RPMI7951 (cell line): ENCODE measurements at places on chromosomes 5 and 9.

GRCh38 chr5:168676501-168676900 lies 97.3 kb upstream of the PANK3 start:
- no peak for DNase-seq

- no peak for DNase-seq
Observed at GRCh38 chr9:101457003-101457402, 21.4 kb upstream of the ALDOB start.

- no peak for DNase-seq
Observed at GRCh38 chr9:113687680-113688371, 188.3 kb upstream of the ZNF618 start.

DNA sequence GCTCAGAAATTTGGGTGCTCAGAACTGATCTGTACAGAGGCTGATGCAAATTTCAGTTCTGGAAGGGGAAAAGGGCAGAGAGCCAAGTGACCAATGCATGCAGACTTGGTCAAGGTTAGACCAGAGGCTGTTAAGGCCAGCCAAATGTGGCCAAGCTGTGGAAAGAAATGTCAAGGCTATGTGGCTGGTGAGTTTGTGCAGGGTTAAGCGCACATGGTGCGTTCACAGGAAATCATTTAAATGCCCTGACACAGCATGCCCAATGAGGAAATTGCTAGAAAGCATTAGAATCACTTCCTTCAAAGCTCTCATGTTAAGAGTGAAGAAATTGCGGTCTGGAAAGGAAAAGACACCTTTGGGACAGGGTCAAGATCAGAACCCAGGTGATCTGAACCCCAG lies 58.0 kb downstream of the PTPN3 start:
- no peak for DNase-seq

GRCh38 chr5:37983463-37983862 lies 143.6 kb upstream of the GDNF start:
- peak; percentile 16 for DNase-seq

- peak; percentile 31 for DNase-seq
Observed at GRCh38 chr5:10036136-10036815, 213.4 kb downstream of the ATPSCKMT start.

GRCh38 chr9:130290291-130291181 lies 25.0 kb downstream of the HMCN2 start:
- DNase-seq = no peak

DNA sequence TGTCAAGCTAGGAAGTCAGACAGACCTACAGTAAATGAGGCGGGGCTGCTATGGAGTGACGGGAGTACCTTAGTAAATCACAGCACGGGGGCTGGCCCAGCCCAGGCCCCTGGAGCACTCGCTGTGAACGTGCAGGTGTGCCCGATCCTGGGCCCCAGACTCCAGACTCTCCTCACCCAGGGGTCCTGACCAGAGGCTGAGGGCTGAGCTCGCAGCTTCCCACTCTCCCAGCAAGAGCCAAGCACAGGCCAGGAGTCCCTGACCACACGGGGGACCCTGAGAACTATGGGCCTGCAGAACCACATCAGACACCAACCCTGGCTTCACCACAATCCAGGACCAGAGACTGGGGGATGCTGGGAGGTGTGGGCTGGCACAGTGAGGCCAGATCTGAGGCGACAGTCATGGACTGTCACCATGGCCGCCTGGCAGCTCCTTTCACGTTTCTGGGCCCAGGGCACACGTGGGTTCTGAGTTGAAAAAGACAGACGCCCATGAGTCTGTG lies 73.4 kb downstream of the ADAMTS2 start:
- no peak for DNase-seq

DNA sequence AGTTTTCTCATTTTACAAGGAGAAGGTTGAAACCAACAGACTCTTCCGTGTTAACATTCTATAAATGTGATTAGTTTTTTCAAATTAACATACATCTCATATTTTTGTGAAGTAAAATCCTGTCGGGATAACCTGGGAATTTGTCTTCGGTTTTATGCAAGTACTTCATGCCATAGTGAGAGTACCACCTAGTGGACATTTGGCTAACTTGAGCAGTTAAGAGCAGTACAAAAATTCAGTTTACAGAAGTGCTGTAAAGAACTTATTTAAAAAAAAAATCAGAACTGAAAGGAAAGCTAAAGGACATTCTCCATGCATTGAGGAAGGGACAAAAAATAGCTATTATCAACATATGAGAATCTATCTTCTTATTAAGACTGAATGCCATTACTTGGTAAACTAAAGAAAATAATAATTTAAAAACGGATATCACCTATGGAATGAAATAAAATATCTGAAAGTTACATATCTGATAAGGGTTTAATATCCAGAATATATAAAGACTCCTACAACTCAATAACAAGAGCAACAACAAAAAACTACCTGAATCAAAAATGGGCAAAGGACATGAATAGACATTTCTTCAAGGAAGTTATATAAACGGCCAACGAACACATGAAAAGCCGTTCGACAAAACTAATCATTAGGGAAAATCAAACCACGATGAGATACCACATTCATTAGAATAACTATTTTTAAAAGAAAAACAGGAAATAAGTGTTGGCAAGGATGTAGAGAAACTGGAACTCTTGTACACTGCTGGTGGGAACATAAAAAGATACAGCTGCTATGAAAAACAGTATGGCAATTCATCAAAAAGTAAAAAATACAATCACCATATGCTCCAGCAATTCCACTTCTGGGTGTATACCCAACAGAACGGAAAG lies 117.0 kb upstream of the GNA14 start:
- peak; percentile 54 for DNase-seq
